Inflammatory macrophage treated with lipopolysaccharide for 1 hour (primary cell): ENCODE measurements at places on chromosomes 13 and 19.

DNA sequence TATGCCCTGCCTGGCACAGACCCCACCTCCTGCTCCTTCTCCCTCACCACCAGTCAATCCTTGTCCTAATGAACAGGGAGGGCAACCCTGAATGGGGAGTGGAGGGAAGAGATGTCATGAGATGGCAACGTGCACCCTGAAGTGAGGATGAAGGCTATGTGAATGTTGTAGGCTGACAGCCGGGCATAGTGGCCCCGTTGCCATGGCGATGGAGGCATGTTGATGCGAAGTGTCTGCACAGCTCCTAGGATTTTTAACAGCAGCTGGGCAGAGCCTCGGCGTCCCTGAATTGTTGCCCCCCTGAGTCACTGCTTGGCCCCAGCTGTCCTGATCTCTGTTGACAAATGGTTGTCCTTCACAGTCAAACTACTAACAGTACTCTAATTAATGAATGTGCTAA is 4.8 kb upstream of the ALOX5AP start:
- DNase-seq: no peak

DNA sequence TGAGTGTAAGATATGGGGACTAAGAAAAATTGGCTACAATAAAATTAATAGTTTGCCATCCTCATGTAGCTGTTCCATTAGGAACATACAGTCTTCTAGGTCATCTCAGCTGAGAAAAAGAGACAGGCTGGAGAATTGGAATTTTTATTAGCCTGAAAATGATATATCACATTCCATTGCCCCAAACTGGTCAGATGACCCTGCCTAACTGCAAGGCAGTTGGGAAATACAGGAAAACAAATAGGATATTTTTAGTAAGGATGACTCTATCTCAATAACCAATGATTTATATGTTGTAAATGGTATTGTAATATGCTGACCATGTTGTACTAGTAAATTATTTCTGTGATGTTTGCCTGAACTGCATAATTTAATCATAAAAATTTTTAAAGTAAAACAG is 673.8 kb downstream of the PCDH9 start:
- DNase-seq: no peak

- DNase-seq: no peak
Observed at GRCh38 chr13:44887515-44887914, 101.8 kb downstream of the NUFIP1 start.

- no peak for DNase-seq
Observed at GRCh38 chr13:24134757-24135156, 25.8 kb upstream of the SPATA13 start.

DNA sequence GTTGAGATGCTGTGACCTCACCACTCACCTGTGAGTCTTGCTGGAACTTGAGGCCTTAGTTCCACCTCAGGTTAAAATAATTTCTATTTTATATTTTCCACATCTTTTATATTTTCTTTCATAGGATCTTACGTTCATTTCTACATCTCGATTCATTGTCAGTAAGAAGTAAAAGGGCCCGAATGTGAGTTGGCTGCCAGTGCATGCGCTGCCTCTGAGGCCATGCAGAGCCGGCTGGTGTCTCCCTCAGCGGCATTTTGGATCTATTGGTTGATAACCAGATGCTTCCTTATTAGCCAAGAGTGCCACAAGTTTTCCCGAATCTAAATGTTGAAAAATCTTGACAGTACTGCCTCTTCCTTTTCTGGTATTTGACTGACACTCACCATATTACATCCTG is 347.3 kb downstream of the TEX29 start:
- DNase-seq: no peak

DNA sequence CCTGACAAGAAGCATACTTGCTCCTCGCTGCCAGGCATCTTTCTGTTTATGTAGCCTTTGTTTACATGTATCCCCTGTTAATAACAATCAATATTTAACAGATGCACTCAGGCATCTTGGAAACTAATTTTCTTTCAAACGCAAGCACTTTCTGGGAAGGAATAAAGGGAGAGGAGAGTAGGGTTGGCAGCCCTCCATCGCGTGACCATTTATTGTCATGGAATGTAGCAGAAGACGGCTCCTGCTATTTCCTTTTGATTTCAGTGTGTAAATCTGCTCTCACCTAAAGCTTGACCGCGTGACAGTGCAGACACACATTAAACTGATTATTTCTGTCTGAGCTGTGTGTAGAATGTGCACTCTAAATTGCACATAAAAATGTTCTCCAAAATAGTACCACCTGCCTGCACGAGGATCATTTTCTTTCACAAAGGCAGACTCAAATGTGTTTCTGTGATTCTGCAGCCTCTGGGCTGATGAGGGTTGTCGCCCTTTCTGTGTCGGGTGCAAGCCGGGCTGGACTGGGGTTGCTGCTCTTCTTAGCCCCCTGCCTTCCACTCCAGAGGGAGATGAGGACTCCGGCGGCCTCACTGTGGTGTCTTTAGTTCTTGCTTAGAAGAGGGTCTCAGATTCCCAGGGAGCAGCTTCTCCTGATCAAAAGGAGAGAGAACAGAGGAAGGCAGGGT is 223.5 kb upstream of the MAB21L1 start:
- no peak for DNase-seq

DNA sequence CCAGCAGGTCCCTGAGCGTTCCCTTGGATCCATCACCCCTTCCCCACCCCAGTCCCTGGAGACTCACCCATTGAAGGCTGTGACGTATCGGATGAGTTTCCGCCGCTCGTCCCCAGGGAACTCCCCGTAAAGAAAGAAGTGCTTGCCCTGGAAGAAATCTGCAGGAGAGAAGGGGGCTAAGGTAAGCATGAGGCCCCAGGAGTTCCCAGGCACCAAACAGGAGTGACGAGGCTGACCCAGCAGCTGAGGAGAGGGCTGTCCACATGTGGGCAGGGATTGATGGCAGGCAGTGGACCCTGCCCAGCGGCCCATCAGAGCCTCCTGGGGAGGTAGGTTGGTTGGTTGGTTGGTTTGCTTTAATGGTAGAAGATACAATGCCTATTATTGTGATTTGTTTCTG is 11.1 kb downstream of the ZNF575 start:
- DNase-seq: no peak

DNA sequence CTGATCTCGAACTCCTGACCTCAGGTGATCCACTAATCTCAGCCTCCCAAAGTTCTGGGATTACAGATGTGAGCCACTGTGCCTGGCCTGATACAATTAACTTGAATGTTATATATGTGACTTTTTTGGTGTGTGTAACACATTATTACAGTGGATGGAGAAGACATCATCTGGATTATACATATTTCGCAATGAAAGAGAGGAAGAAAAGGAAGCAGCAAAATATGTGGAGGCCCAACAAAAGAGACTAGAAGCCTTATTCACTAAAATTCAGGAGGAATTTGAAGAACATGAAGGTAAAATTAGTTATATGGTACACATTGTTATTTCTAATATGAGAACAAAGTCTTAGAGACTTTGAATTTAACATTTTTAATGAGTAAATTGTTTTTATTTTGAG is 55.5 kb downstream of the BRCA2 start:
- DNase-seq: no peak

DNA sequence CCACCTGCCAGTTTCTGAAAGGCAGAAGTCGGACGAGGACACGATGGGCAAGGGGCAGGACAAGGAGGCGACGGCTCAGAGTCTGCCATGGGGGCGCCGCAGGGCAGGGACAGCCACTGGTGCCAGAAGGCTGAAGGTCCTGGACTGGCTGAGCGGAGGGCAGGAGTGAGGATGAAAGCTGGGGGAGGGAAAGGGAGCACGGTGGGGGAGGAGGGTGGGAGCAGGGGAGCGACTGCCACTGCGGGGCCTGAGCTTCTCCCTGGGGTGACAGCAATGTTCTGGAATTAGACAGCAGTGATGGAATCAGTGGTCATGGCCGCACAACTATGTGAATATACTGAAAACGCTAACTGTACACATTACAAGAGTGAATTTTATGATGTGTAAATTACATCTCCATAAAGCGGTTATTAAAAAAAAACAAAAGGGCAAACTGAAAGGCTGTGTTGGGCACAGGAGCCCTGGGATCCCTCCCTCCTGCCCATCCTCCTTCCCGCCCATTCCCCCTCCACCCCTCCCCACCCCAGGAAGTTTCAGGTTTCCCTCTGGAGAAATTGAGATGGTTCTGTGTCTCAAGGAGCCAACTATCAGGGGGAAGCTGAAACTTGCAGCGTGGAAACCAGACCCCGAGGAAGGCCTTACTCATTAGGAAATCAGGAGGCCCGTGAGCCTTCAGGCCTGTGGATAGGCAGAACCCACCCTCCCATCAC is 15.9 kb downstream of the MLLT1 start:
- DNase-seq: no peak

- DNase-seq: no peak
Observed at GRCh38 chr19:56678205-56678604, 6.6 kb upstream of the ZNF835 start.

DNA sequence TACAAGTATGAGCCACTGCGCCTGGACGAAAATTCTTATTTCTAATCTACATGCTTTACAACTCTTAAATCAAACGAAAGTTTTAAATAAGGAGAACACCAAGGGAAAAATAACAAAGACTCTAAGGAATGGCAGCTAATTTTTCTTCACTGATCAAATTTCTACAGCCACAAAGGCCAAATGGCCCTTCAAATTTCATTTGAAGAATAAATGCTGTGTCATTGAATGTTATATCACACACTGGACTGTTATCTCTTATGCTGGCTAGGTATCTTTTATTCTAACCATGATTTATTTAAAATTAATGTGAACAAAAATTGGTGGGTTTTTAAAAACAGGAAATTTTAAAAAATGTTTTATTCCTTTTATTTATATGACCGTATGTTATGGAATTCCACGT is 14.1 kb downstream of the SMAD9 start:
- no peak for DNase-seq

GRCh38 chr13:104949840-104950740 is 1585.4 kb downstream of the EFNB2 start:
- no peak for DNase-seq

DNA sequence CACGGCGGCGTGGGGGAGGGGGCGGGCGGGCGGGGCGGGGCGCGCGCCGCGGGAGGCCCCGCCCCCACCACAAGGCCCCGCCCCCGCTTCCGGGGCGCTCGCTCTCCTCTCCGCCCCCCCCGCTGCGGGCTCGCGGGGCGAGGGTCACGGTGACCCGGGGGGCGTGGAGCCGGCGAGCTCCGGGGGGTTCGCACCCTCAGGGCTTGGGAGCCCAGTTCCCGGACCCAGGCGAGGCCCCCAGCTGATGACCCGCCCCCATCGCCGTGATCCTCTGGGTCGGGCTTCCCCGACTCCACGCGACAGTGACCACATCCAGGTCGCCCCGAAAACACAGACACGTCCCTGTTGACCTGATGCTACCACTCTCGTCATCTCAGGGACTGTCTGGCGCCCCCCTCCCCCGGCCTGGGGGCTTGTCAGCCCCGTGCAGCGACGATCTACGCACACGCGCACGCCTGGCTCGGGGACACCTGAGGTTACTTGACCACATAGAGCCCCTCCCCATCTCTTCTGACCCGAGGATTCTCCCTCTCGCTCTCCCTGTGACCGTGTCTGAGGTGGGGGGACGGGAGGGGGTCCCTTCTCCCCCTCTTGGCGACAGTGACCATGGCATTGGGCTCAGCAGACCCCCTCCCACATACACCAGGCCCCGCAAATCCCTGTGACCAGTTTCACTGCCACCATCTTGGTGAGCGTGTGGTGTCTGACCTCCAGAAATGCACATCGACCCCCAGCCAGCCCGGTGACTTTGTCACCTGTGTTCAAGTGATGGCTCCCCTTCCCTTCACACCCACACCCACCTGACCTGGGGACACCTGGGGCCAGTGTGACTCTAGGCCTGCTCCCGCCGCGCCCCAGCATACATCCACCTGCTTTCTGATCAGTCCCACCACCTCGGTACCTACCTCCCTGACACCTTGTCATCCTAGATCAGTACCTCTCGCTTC is 670 bp downstream of the MAP2K7 start:
- peak; percentile 32 for DNase-seq

GRCh38 chr19:16293118-16294091 is 31.2 kb upstream of the KLF2 start:
- DNase-seq: peak; percentile 72

GRCh38 chr13:44649104-44649428 is 72.9 kb upstream of the TSC22D1 start:
- no peak for DNase-seq

GRCh38 chr19:15417699-15418098 is 1.1 kb downstream of the AKAP8L start:
- no peak for DNase-seq

DNA sequence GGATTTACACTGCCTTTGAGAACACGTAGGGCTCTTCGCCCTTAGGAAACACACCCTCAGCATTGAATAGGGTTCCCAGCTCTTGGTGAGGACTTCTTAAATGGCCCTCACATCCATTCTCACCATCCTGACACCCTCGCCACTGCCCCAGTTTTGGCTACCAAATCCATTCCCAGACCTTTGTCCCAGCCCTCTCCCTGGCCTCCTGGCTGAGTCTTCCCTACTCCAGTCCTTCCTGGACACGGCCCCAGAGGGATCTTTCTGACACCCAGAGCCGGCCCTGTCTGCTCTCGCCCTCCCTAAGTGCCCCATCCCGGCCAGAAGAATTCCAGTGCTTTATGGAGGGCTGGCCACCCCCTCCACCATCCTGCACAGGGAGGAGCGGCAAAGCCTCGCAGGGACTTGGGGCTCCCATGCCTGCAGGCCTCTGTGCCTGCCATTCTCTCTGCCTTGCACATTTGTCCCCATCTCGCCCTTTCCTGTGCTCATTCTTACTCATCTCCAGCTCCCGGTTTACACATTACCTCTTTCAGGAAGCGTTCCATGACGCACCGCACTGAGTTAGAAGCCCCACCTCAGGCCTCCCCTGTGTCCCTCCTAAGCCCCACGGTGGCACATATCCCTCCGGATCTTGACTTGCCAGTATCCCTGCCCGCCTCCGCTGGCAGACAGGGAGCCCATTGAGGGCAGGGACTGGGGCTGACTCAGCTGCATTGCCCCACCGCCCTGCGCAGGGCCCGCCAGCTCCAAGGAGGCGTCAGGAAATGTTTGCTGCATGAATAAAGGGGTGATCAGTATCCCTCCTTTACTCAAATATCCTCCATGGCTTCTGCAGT is 11.0 kb upstream of the KLK14 start:
- DNase-seq: no peak

DNA sequence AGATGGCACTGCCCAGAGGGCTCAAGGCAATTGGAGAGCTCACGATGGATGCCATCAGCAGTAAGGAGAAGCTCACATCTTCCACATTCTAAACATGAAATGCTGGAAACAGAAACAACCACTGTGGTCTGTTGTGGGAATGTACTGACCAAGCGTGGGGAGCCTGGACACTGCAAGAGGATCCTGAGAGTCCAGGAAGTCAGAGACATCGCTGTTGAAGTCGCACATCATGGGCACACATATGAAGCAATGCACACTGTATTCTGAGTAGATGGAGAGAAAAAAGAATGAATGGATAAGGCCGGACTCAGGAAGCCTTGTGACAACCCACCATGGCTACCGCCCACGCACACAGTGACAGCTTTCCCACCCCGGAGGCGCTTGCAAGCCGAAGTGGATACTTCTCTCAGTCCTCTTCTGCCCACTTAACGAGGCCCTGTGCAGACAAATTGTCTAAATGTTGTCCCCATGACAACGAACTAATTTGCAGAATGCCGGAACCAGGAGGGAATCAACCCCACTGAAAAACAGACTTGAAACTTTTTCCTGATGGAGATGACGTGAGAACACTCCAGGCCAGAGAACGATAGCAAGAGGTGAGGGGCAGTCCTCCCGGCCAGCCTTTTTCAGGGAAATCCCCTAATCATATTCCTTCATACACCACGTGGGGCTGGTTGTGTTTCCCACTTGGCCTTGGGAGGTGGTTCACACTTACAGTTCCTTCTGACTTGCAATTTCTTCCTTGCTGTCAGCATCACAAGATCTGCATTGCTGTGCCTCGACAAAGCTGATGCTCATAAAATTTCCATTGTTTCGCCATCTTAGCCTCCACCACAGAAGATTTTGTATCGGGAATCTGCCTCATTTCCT is 109.6 kb upstream of the SERP2 start:
- DNase-seq: peak; percentile 99

- DNase-seq: peak; percentile 10
Observed at GRCh38 chr19:58558066-58558622, at the start of gene UBE2M. TSS of gene UBE2M (minus strand) at chr19:58558611. CDS start at chr19:58558381, 230 bp downstream.
